ENCODE measurements at places on chromosomes 6 and 20. TPM values are rescaled to one million over a fixed set of nuclear protein-coding genes. Genes with fewer than 3 reads are reported as not detected.

DNA sequence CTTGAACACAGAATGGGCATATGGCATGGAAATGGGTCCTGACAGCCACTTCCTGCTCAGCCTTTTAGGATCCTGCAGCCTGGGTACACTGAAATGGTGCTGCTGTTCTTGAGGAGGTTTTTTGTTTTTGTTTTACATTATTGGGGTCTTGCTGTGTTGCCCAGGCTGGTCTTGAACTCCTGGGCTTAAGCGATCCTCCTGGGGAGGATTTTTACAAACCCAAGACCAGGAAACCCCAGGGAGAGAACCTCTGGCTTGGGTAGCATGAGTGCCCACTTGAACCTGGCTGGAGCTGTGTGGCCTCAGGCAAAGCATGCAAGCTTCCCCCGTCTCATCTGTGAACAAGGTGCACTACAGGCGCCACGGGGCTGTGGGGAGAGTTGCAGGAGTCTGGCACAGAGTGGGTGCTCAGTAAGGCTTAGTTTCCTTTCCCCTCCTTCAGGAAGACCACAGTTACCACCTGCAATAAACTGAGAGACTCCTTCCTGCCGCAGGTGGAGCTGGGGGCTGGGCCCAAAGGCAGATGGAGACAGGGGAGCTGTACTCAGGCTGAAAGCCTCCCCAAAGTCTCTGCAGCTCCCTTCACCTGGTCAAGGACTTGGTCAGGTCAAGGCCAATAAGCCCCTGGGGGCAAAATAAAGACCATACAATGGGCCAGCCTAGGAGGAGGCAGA, 1.8 kb downstream of the SLA2 start:
- peak; percentile 45 for DNase-seq

- peak; percentile 52 for DNase-seq
These were observed 28.6 kb downstream of the PRPH2 start for GRCh38 chr6:42693725-42694323.

DNA sequence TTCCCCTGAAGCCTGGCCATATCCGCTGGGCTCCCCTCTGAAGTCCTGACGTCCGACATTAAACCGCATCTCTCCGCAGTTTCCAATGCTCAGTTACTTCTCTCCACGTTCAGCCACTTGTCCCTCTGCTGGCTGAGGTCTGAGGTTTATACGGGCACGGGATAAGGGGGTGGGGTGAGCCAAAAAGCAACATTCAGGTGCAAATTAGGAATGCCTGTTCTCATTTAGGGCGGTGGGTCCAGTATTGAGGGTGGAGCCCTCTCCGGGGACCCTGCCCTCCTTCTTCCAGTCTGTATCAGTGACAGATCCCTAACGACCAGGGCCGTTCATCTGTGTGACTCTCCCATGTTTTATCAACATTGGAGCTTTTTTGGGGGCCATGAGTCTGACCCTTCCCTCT, 1454.4 kb downstream of the HACE1 start:
- no peak for DNase-seq

GRCh38 chr6:96631248-96631647, 68.3 kb downstream of the FHL5 start:
- no peak for DNase-seq

GRCh38 chr6:160079686-160080043, 42.0 kb upstream of the SLC22A1 start:
- no peak for DNase-seq

- no peak for DNase-seq
These were observed 395.3 kb downstream of the CD109 start for GRCh38 chr6:74091136-74091793.

- DNase-seq, result no peak
These were observed 35.7 kb downstream of the TSPYL4 start for GRCh38 chr6:116218172-116218633.

DNA sequence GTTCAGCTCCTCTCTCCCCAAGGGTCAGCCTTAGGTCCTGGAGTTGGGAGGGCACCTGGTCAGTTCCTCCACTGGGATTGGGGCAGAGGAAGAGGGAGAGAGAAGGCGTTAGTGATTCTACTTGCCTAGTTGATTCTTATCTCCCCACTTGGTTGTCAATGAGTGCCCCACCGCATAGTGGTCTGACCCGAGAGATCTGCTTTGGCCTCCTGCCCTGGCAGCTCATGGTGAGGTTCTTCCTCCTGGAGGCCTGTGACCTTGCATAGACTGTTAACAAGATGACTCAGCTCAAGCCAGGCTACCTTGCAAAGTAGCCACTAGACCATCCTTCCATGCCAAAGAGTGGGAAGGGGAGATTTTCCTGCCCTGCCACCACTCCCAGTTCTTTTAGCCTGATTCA, 160.6 kb downstream of the TMEM200A start:
- DNase-seq, result no peak

DNA sequence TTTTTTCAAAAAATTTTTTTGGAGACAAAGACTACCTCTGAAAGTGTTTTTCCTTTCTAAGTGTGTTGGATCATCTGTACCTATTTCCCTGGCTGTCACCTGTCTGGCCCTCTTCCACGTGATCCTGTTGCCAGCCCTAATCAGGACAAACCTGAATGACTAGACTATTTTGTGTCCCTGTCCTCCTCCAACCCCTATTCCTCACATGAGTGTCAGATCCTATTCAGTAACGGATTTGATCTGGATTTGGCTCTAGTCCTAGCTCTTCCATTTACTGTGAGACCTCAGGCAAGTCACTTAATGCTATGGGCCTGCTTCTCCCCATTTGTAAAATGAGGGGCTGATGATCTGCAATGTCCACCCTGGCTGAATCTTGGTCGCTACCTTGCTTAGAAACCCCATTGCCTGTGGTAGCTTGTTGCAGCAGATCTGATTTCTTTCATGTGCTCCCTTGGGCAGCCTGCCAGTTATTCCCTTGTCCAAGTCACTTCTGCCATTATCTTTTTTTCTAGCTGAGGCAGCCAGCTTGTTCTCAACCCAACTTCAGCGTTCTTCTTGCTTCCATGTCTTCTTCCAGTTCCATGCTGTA, 4.8 kb downstream of the PHF20 start:
- DNase-seq, result no peak

GRCh38 chr6:37602346-37602745, 95.3 kb downstream of the MDGA1 start:
- DNase-seq, result no peak

DNA sequence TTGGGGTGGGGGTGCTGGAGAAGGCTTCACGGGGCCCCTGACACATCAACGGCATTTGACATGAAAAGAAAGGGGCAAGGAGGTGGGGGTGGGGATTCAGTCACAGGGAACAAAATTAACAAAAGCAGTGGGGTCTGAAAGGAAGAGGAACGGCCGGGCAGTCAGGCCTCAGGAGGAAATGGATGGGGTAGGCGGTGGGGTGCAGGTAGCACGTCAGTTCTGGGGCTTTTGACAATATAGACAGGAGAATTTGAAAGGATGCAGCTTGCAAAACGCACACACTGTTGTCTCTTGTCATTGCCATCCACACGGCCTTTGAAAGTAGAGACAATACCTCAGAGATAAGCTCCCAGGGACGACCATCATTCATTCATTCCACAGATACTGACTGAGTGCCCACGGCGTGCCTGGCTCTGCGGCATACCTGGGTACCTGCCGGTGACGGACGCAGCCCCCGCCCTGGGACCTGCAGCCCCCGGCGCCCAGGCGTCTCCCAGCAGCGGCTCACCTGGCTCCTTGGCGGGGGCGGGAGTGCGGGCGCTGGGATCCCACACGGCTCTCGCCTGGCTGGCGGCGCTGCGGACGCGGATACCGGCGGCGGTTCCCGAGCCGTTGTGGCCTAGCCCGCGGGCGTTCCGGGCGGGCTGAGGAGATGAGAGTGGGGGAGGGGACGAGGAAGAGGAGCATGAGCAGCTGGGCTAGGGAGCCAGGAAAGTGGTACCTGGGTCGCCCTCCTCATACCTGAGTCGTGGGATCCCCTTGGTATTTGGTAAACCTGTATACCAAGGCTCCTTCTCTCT, at the start of gene SLC26A8:
Gene SLC26A8 (minus strand): TSS at position 646 of the 800 bp plus-strand sequence. CDS start 4,934 bp downstream, outside the sequence.
- DNase-seq, result no peak

DNA sequence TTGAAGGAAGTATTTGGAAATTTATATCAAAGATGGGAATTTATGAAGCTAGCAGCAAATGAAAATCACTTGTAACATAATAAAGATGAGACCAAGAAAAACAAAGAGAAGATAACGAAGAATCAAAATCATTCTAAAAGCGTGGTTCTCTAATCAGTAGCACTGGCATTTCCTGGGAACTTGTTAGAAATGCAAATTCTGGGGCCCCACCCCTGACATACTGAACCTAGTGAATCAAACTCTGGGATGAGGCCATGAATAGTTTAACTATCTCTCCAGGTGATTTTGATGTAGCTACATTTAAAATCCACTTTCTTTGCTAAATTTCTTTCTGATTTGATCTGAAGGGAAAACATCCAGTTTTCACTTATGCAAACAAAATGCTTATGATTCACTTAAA, 1075.6 kb downstream of the HACE1 start:
- DNase-seq, result no peak

GRCh38 chr20:62215991-62216635, 4.0 kb downstream of the HRH3 start:
- DNase-seq, result no peak

- DNase-seq, result no peak
These were observed 50.0 kb upstream of the EZR start for GRCh38 chr6:158868890-158869825.

DNA sequence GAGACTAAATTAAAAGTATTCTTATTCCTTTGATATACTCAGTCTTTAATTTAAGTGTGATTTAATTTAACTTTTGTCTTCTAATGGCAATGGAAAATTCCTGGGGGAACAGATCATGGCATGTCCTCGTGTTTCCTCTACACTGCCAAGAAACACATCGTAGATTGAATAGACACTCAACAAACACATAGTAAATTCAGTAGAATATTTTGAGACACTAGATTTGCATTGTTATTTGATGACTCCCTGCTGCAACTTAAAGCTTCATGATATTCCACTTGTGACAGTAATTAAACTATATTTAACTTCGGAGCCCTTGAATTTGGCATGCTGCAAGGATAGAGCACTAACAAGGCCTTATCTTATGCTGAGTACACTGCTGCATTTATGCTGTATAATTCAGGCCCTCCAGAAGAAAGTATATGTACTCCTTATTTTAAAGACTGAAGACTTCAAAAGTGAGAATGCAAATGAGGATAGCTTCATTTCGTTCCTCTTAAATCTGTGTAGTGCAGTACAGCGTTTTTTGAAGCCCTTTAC, 84.3 kb downstream of the GRM1 start:
- DNase-seq, result no peak

Gene SLC17A3
- not detected for total RNA-seq

Gene PREX1
- 111 TPM for total RNA-seq

Gene ZDHHC14
- total RNA-seq, result 2.6 TPM

Gene EDN1
- total RNA-seq, result 1.0 TPM

Gene CCM2L
- total RNA-seq, result not detected

All from CD8-positive, alpha-beta T cell (primary cell).